ENCODE measurements at places on chromosomes 13 and 19.

- DNase-seq: no peak
Measured at GRCh38 chr19:28883241-28883693, 329.7 kb downstream of the UQCRFS1 start.

DNA sequence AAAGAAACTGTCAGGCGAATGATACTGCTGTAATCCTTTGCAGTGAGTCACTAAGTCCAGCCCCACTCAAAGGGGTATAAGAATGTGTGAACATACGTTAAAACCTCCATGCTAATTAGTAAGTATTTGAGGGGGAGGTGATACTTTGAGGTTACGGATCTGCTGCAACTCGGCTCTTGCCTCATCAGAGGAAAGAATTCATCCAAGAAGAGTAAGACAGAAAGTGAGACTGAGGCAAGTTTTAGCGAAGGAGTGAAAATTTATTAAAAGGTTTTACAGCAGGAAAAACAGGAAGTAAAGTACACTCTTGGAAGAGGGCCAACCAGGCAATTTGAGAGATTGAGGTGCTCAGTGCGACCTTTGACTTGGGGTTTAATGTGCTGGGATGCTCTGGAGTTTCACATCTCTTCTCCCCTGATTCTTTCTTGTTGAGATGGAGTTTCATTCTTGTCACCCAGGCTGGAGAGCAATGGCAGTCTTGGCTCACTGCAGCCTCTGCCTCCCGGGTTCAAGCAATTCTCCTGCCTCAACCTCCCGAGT lies 9.8 kb downstream of the CLEC4M start:
- DNase-seq: no peak

- no peak for DNase-seq
Measured at GRCh38 chr13:110299283-110299840, 7.6 kb downstream of the COL4A1 start.

GRCh38 chr19:47644199-47644598 lies 35.3 kb downstream of the BICRA start:
- DNase-seq: no peak

- DNase-seq: no peak
Measured at GRCh38 chr19:35369522-35369921, 1.3 kb upstream of the GPR42 start.

GRCh38 chr13:32114284-32114950 lies 82.8 kb downstream of the FRY start:
- no peak for DNase-seq

- no peak for DNase-seq
Measured at GRCh38 chr19:30174791-30175190, 197.4 kb upstream of the ZNF536 start.

- no peak for DNase-seq
Measured at GRCh38 chr13:38647312-38647711, 39.6 kb upstream of the FREM2 start.

DNA sequence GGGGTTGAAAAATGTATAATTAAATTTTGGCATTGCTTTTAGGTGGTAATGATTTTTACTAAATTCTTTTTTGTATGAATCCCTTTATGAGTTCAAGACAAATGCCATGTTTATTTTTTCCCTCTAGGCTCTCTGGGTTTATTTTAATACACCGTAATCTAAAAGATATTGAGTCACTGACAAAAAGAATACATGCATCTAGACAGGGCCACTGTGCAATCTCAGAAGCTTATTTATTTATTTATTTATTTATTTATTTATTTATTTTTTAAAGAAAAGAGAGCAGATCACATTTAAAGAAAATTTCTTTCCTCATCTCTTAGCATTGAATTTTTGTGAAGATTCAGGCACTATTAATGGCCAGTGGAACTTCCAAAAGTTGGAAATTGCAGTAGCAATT lies 283.9 kb upstream of the SLC10A2 start:
- no peak for DNase-seq

GRCh38 chr13:112443191-112443994 lies 67.2 kb downstream of the SPACA7 start:
- DNase-seq: no peak

DNA sequence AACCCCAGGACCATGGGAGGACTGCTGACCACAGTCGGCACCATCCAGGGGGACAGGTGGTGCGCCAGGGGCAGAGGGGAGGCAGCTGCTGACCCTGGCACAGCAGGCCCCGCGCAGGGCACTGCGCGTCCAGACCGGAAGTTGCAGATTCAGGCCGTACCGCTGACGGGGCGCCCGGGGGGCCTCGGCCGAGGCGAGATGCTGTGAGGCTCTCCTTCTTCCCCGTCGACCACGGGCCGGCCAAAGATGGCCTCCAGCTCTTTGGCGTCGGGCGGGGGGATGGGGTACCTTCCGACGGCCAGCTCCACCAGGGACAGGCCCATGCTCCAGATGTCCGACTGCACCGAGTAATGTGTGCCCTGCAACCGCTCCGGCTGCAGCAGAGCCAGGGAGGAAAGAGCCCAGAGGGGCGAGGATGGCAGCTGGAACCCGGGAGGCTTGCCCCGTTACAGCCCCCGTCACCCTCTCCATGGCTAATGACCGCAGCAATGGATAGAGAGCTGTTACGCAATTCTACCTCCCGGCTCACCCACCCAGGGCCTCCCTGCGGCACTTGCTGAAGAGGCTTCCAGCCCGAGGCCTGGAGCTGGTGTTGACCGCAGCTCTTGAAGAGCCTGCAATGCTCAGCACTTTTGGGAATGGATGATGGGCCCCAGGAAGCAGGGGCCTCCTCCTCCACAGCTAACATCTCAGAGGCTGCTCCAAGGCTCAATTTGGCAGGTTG lies 24.7 kb downstream of the MAP2K2 start:
- no peak for DNase-seq

GRCh38 chr19:44701228-44701627 lies 2.3 kb downstream of the CEACAM16 start:
- no peak for DNase-seq

DNA sequence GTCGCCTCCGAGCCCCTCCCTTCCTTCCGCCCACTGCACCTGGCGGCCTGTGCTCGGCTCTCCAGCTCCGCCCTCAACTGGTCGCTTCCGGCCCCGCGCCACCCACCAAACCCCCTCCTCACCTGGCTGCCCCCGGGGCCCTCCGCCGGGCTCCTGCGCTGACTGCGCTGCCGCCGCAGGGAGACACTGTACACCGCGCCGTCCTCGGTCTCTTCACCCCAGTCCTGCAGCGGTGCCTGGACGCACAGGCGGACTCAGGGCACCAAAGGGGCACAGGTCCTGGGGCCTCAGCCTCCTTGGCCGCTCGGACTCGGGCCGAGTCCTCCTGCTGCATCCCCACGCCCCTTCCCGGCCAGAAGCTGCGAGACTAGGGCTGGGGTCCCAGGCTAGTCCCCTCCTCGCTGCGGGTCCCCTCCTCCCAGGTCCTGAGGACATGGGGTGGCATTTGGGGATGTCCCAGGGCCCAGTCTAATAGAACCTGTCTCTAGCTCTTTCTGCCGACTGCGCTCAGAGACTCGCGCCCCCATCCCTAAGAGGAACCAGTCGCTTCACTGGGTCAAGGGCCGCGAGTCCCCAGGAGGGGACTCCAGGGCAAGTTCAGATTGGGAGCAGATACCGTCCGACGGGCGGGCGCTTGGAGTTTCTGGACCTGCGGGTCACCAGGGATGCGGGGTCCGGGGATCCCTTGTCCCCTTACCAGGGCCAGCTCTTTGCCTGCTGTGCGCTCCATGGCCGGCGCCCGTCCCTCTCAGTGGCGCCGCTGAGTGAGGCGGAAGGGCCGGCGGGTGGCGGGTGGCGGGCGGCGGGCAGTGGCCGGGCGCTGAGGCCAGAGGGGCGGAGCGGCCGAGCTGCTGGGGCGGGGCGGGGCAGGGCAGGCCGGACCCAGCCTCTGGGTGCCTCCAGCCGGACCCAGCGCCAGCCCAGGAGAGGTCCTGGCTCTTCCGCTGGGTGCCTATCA lies at the start of gene RGL3:
TSS of gene RGL3 (minus strand) at position 766 of the 958 bp plus-strand sequence. CDS start at position 730, 36 bp downstream.
- no peak for DNase-seq

DNA sequence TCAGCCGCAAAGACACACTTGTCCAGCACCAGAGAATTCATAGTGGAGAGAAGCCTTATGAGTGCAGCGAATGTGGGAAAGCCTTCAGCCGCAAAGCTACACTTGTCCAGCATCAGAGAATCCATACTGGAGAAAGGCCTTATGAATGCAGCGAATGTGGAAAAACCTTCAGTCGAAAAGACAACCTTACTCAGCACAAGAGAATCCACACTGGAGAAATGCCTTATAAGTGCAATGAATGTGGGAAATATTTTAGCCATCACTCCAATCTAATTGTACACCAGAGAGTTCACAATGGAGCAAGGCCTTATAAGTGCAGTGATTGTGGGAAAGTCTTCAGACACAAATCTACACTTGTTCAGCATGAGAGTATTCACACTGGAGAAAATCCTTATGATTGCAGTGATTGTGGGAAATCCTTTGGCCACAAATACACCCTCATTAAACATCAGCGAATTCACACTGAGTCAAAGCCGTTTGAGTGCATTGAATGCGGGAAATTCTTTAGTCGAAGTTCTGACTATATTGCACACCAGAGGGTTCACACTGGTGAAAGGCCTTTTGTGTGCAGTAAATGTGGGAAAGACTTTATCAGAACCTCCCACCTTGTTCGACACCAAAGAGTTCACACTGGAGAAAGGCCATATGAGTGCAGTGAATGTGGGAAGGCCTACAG lies 6.8 kb downstream of the ZNF134 start:
- no peak for DNase-seq

- no peak for DNase-seq
Measured at GRCh38 chr13:29527511-29527910, 68.0 kb downstream of the SLC7A1 start.

DNA sequence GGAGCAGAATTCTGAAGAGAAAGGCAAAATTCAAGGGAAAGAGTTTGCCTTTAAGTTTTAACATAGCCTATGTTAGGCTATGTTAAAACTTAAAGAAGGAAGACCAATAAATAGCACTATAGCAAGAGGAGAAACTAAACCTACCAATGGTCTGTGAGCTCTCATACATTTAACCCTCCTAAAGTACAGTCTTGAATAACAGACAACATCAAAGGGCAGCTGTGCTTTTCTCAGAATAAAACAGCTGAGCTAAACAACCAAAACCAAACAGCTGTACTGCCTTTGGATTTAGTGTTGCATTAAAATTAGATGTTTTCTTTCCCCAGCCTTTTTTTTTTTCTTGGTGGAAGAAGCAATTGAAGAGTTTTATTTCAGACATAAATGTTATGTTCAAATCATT lies 34.0 kb downstream of the KLF5 start:
- DNase-seq: no peak

- DNase-seq: no peak
Measured at GRCh38 chr13:43414111-43414510, 372.7 kb downstream of the ENOX1 start.

DNA sequence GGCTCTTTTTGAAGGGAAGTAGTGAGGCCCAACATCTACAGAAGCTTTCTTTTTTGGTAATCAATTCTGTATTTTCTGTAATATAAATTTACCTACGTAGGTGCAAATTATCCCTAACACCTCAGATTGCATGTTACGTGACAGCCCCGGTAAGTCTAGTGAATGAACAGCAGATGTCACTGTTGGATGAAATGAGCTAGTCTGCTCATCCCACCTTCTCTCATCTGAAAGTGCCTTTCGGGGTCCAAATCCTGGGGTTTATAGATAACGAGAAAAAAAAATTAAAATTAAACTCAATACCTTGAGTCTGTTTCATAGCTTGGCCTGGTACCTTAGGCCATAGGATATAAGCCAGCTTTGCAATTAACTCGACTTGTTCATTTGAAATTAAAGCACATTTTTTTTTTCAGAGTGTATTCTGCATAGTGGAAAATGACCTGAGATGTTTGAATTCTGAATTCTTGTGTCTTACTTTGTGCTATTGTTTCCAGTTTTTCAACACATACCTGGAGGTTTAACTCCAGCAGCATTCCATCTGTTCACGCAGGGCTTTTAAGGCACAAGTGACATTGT lies 548.2 kb downstream of the GPC5 start:
- DNase-seq: no peak

DNA sequence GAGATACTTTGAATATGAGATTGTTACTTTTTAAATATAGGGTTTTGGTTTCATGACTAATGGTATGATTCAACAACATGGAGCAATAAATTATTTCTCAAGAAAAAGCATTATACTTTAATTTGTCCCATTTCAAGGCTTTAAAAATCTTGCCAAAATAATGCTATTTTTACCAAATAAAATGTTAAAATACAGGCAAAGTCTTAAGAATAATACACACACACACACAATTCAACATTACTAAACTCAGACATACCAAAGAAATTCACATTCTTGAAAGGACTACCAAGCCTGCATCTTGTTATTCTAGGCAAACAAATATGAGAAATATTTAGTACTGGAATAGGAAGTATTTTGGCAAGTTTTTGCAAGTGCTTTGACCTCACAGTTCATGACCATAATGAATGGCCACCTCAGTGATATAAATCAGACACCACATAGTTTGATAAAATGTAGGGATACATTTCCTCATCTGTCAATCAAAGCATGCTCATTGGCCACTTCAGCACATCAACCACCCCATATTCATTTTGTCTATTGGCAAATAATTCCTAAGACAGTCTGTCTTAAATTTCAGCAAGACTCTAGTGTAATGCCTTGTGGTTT lies 107.2 kb downstream of the NALCN start:
- no peak for DNase-seq

- no peak for DNase-seq
Measured at GRCh38 chr13:79084802-79085424, 321.1 kb downstream of the RBM26 start.

GRCh38 chr19:55339889-55340783 lies 460 bp downstream of the KMT5C start:
- DNase-seq: no peak

DNA sequence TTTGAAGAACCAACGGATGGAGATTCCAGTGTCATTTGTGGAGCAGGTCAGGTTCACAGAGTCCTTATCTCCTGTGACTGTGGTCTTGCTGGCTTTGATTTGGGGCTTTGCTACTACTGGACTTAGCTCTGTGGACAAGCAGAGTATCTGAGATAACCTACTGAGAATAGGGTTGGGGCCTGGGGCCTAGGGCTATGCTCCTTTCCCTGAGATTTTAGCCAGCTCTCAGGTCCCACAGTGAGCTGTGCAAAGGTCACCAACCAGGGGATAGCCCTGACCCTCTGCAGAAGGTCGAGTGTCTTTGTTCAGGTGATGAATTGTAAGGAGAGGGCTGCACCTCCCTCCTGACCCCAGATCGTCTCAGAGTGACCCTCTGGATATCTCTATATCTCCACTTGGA lies 9.2 kb downstream of the CEACAM1 start:
- no peak for DNase-seq

DNA sequence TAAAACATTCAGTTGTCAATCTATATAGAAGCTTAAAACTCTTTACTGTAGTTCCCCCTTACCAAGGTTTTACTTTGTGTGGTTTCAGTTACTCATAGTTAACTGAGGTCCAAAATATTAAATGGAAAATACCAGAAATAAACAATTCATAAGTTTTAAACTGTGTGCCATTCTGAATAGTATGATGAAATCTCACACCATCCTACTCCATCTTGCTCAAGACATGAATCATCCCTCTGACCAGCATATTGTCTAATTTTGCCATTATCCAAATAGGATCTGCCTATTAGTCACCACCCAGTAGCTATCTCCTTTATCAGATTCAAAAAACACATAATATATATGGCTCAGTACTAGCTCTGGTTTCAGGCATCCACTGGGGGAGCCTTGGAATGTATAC lies 22.4 kb downstream of the ZNF571 start:
- DNase-seq: no peak

- no peak for DNase-seq
Measured at GRCh38 chr19:16232568-16232967, 34.9 kb downstream of the AP1M1 start.

GRCh38 chr19:51274049-51274770 lies 23.3 kb downstream of the SIGLECL1 start:
- no peak for DNase-seq

- no peak for DNase-seq
Measured at GRCh38 chr13:97934590-97934989, 18.9 kb upstream of the IPO5 start.
